ENCODE measurements at places on chromosomes 5 and 9.

DNA sequence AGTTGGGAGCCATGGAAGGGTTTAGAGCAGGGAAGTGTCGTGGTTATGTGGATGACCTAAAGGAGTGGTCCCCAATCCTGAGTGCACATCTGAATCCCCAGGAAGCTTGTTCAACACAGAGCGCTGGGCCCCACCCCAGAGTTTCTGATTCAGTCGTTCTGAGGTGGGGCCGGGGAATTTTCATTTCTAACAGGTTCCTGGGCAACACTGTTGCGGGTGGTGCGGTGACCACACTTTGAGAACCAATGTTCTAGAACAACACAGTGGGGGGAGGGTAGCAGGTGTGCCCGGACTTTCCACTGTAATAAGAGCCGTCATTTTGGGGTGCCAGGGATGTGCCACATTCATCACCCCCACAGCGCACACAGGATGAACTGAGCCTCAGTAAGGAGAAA, 39.3 kb downstream of the DUSP1 start:
- DNase-seq, result no peak

GRCh38 chr9:21027295-21027694, 4.1 kb downstream of the HACD4 start:
- no peak for DNase-seq

DNA sequence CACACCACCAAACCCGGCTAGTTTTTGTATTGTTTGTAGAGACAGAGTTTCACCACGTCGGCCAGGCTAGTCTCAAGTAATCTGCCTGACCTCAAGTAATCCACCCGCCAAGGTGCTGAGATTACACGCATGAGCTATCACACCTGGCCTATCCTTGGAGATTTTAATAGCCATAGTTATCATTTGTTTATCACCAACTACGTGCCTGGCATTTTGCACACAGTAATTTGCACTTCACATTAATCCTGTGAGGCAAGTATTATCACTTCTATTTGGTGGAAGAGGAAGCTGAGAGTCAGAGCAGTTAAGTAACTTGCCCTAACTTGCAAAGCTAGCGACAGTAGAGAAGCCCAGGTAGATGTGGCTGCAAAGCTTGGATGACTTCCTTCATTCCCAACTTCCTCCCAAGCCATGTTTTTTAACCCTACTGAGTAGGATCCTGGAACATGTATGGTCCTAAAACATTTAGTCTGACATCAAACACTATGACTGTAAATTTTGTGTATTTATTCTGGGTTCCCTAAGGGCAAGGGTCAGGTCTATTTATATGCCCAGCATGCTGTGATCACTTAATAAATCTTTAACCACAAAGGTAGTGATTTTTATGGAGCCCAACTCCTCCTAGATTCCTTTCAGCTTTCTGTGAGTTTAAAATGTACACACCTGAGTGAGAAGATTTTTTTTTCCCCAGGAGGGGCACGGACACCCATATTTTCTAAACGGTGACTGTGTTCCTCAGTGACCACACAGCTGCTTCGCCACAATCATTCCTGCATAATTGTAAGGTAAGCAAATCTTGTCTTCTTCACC, 100.2 kb upstream of the RAI14 start:
- DNase-seq, result no peak

- no peak for DNase-seq
These were observed 240.7 kb downstream of the CSNK1G3 start for GRCh38 chr5:123752552-123753179.

DNA sequence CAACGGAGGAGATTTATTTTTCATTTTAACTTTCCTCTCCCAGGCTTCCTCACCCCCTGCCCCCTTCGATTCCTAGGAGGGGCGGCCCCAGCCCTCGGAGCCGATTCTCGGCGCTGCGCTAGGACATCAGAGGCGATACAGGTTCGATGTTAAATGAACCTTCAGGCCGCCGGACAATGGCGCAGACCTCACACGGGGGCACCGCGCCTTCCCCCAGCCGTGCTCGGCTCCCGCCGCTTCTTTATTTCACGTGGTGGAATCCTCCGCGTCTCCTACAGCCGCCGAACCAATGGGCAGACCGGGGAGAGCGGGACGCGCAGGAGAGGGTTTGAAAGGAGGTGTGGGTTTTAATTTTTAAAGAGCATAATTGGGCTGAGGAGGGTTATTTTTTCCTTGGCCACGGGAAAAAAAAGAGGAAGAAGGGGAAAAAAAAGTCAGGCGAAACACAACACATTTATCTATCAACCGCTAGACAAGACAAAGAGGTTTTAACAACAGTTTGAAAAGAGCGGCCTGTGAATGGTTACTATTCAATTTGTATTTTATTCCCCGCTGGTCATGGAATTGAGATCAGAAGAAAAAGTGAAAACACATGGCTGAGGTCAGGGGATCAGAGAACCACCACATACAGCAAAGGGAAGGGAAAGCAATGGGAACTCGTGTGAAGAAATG, 126.8 kb downstream of the TMEM174 start:
- DNase-seq, result no peak

DNA sequence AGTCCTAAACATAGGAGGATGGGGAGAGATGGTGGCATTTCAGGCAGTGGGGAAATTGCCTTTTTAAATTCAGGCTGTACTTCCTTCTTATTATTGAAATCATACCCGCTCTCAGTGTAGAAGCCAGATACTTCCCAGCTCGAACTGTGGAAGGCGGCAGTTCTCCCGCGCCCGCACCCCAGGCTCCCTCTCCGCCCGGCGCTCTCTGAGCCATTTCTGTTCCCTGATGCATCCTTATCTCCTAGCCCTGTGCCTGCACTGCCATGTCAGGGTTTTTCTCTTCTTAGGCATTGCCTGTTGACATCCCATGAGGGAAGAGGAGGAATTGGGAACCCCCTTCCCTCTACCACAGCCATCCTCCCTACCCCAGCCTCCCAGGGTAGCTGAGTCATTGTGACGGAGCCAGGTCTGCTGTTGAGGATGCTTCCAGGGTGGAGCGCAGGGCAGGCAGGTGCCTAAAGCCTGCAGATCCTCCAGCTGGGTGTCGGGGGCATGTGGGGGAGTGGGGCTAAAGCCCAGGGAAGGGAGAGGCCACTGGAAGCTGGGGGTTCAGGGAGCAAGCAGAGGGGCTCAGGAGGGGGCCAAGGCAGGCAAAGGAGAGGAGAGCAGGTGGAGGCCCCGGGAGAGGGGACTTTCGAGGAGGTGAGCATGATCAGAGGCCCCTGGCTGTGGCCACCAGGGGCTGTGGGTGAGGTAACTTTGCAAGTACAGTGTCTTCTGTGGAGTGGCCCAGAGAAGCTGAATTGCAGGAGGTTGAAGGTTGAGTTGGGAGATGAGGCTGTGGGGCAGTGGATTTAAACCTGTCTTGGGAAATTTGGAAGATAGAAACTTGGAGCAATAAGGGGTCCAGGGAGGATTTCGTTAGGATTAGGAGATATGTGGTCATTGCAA, 16.2 kb downstream of the LAMC3 start:
- DNase-seq, result no peak

DNA sequence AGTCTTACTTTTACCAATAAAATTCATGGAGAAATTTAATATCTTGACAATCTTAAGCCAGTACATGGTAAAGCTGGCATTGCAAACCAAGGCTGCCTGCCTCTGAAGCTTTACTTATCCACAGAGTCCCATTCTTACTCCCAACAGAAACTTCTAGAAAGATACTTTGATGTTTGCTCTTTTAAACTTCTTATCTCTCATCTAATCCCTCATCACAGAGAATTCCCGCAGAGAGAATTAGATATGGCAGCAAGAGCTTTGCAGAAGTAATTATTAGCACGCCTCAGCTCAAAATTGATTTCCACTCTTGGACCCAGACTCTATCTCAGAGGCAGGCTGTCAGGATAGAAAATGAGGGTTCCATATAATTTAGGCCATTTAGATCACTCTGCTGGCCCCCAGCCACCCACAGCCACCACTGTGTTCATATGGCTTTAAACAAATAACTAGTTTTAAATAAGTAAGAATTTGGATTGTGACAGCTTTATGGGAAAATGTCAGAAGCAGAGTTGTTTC, 37.9 kb upstream of the GAS1 start:
- no peak for DNase-seq

GRCh38 chr9:122122468-122122867, 29.4 kb upstream of the TTLL11 start:
- no peak for DNase-seq

GRCh38 chr9:17488662-17489061, 90.2 kb upstream of the SH3GL2 start:
- DNase-seq, result no peak

DNA sequence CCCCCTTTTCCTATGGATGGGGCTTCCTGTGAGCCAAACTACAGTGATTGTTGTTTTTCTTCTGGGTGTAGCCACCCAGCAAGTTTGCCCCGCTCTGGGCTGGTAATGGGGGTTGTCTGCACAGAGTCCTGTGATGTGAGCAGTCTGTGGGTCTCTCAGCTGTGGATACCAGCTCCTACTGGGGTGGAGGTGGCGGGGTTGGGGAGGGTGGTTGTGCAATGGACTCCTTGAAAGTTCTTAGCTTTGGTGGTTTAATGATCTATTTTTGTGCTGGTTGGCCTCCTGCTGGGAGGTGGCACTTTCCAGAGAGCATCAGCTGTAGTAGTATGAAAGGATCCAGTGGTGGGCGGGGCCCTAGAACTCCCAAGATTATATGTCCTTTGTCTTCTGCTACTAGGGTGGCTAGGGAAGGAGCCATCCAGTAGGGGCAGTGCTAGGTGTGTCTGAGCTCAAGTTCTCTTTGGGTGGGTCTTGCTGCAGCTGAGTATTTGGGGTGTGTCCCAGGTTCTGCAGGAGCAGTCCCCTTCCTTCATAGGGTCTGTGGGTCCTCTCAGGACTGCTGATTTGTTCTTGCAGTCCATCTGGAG, 275.6 kb upstream of the PAPPA start:
- no peak for DNase-seq

GRCh38 chr9:35661756-35662350, 3.1 kb downstream of the ARHGEF39 start:
- DNase-seq, result no peak

DNA sequence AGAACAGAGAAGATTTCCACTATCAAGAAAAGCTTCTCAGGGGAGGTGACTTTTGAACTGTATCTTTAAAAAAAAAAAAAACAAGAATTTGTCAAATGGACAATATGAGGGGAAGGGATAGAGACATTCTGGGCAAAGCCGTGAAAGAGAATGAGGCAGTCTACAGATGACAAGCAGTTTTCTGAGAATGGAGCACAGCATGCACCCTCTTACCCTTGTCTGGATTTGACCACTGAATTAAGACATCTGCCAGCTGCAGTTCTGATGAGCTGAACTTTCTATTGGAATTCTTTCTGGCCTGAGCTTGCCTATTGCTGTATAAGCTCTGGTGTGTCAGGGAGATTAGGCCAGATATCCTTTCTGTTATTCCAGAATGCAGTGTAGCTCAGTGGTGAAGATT, 10.3 kb upstream of the RANBP3L start:
- DNase-seq, result no peak

GRCh38 chr5:179803651-179804554, 2.8 kb downstream of the MGAT4B start:
- DNase-seq, result no peak

- no peak for DNase-seq
These were observed 122.6 kb upstream of the KLF4 start for GRCh38 chr9:107612136-107612535.

DNA sequence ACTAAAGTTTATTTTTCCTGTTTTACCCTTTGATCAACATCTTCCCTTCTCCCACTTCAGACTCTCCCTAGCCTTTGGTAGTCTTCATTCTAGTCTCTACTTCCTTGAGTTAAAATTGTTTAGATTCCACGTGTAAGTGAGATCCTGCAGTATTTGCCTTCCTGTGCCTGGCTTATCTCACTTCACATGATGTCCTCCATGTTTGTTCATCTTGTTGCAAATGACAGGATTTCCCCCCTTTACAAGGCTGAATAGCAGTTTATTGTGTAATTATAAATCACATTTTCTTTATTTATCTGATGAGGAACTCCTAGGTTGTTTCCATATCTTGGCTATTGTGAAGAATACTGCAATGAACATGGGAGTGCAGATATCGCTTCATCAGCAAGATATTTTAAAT, 461.7 kb downstream of the CHSY3 start:
- no peak for DNase-seq

DNA sequence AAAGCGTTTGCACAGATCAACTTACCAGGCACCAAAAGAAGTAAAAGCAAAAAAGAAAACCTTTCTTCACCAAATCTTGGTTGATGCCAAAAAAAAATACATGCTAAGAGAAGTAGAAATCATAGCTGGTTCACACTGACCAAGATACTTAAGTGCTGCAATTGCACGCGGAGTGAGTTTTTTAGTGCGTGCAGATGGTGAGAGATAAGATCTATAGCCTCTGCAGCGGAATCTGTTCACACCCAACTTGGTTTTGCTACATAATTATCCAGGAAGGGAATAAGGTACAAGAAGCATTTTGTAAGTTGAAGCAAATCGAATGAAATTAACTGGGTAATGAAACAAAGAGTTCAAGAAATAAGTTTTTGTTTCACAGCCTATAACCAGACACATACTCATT, 36.4 kb upstream of the CCDC152 start:
- no peak for DNase-seq

DNA sequence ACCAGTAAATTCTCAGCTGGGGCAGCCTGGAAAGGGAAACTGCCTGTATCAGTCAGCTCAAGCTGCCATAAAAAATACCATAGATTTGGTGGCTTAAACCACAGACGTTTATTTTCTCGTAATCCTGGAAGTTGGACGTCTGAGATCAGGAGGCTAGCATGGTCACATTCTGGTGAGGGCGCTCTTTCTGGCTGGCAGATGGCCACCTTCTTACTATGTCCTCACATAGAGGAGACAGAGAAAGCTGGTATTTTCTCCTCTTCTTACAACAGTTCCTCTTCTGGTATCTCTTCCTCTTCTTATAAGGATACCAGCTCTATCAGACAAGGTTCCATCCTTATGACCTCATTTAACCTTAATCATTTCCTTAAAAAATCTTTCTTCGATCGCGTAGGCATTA, 50.5 kb upstream of the RFX3 start:
- DNase-seq, result no peak

DNA sequence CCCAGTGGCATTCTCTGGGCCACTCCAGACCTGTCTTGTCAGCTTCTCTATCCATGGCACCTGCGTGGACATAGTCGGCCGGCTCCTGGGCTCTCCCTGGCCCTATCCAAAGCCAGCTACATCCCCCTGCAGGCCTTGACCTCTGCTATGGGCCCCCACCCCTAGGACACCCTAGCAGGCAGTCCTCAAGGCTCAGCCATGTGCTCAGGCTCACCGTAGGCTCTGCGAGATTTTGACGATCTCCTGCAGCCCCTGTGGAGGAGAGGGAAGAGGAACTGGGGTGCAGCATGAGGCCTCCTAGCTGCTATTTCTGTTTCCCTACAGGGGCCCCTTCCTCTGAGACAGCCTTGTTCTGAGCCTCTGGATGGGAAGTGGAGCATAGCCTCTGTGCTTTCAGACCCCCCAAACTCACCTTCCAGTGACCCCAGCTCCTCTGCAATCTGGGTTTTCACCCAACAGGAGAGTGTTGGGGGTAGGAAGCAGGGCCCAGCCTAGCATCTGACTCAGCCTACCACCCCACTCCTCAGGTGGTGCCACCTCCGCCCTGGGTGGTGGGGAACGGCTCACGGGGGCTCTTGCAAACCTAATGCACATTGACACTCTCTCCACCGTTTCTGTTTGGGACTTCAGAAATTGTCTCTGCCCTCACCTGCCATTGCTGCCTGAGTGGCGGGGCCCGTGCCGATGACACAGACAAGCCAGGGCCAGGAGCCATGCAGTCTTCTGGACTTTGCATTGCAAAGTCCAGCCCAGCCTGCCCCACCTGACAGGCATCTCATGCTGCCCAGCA, 36.7 kb downstream of the HRH2 start:
- no peak for DNase-seq

GRCh38 chr5:91641730-91642350, 258.7 kb upstream of the ARRDC3 start:
- DNase-seq, result no peak

Data from NT2/D1 (cell line).